ENCODE measurements at places on chromosomes 6 and 20.

DNA sequence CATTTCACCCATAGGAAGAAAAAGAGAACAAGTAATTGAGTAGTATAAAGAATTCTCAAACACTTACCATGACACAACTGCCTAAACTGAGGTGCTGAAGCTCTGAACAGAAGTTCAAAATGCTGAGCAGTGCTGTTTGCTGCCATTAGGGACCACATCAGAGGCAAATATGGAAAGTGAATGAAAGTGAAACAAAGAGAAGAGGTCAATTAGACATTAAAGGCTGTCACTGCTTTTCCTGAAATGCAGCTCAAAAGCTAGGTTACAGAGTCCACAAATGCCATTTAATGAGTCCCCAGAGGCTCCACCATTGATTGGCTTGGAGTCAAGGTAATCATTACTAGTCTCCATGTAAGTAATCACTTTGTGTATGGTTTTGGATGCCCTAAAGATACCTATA lies 46.1 kb downstream of the POU3F2 start:
- DNase-seq: no peak

GRCh38 chr20:6302041-6302440 lies 179.2 kb upstream of the FERMT1 start:
- no peak for DNase-seq

- DNase-seq: no peak
Observed at GRCh38 chr6:79167931-79168694, 66.4 kb downstream of the HMGN3 start.

DNA sequence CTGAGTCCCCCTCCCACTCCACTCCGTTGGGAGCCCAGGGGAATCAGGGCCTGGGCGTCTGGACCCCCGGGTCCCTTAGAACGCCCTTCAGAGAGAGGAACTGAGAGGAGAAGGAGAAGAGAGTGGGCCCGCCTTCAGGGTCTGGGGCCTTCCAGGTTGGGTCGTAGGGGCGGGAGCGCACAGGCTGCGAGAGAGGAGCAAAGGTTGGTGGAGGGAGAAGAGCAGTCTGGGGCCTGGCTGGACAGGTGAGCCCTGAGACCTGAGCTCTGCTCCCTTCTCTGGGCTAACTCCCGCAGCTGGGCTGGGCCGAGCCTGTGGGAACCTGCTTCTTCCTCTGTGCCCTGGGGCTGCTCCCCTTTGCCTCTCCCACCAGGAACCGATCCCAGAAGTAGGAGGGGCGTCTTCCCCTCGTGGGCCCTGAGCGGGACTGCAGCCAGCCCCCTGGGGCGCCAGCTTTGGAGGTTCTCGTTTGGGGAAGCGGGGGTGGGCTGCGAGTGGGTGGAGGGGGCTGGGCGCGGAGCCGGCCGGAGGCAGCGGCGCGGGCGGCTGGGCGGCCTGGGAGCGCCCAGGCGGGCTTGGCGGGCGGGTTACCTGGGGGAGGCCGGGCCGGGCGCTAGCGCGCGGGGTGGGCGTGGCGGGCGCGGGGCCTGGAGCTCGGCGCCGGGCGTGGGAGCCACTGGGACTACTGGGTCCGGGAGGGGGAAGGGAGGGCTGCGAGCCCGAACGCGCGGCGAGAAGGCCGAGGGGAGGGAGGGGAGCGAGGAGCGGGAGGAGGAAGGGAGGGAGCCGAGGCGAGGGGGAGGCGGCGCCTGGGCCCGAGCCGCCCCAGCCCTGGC lies at the start of gene DDR1:
Gene DDR1 (plus strand): TSS at position 835 of the 836 bp plus-strand sequence. CDS start 4,211 bp downstream, outside the sequence.
- peak; percentile 59 for DNase-seq

DNA sequence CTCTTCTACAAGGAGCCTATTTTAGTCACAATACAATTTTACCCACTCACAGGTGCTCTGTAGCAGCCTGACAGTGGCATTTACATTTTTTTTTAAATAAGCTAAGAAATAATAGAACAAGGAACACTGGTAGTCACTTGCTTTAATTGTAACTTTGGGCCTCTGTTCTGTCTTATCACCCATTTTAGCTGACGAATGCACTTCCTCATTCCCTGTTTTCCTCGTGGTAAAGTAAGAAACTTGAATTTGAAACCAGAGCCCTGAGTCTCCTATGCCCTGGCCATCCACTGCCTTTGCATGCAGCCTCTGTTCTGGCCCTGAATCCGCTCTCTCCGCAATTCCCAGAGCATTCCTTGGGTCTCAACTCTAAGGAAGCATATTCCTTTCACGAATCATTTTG lies 550.6 kb downstream of the PTPRT start:
- no peak for DNase-seq

GRCh38 chr6:88048578-88048977 lies 937 bp downstream of the SPACA1 start:
- no peak for DNase-seq

DNA sequence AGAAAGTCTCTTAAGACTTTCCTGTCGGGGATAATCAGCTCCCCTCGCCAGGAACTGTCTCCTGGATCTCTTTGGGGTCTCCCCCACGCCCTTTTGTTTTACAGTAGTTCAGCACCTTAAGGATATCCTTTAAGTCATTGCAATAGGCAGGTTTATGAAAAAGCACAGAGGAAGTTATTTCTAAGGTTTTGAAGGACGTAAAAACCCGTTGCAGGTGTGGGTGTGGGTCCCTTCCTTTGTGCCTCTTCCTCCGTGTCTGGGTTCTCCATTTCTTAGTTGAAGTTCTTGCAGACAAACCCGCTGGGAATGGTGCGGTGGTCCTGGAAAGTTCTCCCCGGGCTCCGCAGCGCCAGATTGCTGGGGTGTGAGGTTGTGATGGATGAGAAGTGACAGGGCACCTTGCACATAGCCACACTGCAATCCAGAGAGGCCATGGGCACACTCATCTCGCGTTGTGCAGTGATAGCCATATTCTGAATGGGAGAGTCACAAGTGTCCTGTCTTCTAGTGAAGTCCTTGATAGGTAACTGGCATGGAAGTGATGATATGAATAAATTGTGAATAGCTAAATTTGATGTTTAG lies 65.2 kb downstream of the GTF2H5 start:
- no peak for DNase-seq

DNA sequence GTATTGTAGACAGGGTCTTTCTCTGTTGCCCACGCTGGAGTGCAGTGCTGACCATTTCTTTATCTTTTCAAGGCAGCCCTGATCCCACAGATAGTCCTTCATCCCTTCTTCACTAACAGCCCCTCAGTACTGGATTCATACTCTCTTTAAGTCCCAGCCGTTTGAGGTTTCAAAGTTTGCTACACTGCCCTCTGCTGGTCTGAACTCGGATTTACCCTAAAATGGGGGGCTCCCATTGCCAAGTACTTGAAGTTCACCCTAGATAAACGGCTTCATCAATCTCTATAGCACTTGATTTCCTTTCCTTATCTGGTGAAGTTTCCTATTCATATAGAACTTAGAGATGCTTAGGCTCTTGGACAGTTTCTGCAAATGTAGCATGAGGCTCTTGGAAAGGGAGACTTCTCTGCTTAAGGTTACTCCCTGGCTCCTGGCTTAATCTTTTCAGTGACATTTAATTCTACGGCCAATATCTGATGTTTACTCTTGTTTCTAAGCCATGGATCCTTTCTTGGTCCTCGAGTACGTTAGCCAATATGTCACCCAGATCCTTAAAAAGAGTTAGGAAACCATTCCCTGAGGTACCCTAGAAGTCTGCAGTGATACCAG lies 21.4 kb upstream of the PREP start:
- DNase-seq: no peak

DNA sequence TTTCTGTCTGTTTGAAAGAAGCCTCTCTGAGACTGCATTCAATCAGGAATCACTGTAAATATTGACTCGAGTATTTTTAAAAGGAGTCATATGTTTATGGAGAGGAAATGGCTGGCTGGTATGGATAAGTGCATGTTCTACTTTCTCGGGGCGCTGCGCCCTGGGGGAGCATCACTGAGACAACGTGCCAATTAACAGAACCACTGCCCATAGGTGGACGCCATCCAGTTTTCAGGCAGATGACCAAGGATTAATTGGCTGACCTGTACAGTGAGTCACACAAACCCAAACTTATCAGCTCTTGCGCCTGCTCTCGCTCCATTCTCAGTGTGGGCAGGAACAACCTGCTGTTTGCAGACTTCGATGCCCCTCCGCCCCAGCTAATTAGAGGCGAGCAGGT lies 571.2 kb downstream of the QKI start:
- DNase-seq: no peak

DNA sequence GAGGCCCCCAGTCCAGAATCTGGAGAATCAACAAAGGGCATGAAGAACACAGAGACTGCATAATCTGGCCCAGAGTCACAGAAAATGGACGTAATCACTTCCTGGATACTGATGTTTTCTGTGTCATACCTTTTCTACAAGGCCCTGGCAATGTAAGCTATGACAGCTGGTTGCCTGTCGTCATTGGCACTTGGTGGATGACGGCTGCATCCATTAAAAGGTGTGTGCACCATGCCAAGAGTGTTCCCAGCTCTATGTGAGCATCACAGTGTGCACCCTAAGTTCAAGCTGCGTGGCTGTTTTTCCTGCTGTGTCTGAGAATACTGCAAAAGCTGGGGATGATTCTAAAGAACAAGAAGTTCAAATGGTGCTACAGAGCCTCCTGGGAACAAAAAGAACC lies 275.2 kb upstream of the CNR1 start:
- no peak for DNase-seq

GRCh38 chr6:168261234-168261633 lies 58.3 kb downstream of the DACT2 start:
- no peak for DNase-seq

- no peak for DNase-seq
Observed at GRCh38 chr6:118748311-118749062, 97.1 kb upstream of the CEP85L start.

- DNase-seq: peak; percentile 84
Observed at GRCh38 chr20:45987108-45987780, 15.2 kb upstream of the ZNF335 start.

GRCh38 chr6:160005861-160006540 lies 37.1 kb downstream of the IGF2R start:
- DNase-seq: no peak

- DNase-seq: no peak
Observed at GRCh38 chr6:20254295-20254694, 42.0 kb upstream of the MBOAT1 start.

- no peak for DNase-seq
Observed at GRCh38 chr6:72788188-72788587, 166.3 kb downstream of the KCNQ5 start.

GRCh38 chr6:4362326-4362725 lies 227.0 kb upstream of the ECI2 start:
- DNase-seq: no peak

GRCh38 chr20:21361266-21361665 lies 36.1 kb downstream of the NKX2-4 start:
- no peak for DNase-seq

Measured in H54 (cell line).